ENCODE measurements at places on chromosomes 1 and 21.

DNA sequence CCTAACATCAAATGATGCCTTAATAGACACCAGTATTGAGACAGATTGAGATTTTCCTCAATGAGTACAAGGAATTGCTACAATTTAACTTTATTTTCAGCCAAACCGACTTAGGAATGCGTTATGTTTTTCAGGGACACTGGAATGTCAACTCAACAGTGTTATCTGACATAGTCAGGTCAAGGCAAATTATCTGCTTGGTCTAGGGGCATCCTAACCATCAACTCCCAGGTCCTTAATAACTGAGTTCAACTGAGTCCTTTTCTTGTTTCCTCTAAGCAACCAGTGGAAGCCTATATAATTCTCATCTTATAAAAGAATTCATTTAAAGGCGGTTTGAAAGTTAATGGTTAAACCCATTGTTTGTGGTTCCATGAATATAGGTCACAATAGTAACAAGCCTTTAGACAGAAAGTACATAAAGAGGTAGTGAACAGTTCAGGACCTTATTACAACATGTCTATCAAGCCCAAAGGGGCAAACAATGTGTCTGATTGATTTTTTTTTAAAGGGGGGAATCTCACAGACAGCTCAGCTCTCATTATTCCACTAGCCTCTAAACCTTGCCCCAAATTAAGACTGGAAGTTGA, 32.3 kb upstream of the NR5A2 start:
- no peak for DNase-seq

GRCh38 chr1:40844887-40845878, 17.0 kb downstream of the CITED4 start:
- DNase-seq = no peak

GRCh38 chr1:234776256-234776875, 166.4 kb upstream of the IRF2BP2 start:
- DNase-seq = no peak

DNA sequence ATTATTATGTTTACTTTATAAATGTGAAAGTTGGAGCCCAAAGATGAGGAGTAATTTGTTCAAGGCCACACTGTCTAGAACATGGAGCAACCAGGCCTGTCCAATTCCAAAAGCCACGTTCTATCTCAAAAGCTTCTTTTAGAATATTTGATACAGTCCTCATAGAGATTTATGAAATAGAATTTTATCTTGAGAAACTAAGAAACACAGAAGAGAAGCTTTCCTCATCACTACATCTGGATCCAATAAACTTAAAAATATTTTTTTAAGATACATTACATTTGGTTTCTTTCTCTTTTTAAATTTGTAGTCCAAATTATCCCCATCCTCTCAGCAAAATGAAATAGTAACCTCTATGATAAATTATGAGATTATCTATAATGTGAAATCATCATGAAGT, 58.9 kb downstream of the DDAH1 start:
- no peak for DNase-seq

DNA sequence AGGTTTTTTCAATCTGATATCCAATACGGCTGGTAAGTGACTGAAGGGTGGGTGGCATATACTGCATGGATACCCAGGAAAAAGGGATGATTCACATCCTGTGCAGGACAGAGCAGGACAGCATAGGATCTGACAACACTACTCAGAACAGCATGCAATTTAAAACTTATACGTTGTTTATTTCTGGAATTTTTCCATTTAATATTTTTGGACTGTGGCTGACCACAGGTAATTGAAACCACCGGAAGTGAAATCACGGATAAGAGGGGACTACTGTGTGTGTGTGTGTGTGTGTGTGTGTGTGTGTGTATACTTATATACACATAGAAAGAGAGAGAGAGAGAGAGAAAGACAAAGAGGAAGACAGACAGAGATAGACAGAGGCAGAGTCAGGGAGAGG, 23.0 kb downstream of the ERICH3 start:
- DNase-seq = no peak

- peak; percentile 73 for DNase-seq
These were observed 54.1 kb upstream of the SAMD11 start for GRCh38 chr1:869499-870244.

DNA sequence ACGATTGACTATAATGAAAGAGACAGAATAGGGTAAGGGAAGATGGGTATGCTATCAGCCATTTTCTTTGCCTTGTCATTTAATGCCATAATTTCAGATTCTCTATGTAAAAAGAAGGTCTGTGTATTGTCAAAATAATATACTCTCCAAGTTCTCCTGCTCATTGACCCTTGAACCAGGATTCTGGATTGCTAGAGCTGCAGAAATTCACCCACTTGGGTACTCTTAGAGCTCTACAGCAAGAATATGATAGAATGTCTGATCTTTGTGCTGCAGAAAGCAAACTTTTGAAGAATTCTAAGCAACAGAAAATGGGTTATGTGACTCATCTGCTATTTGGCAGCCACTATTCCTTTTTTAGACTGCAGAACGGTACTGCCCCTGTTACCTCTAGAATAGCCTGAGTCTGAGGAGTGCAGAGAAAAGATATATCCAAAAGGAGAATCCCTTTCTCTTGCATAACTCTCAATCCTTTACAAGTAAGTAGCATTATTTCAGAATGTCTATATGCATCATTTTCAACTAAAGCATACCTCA, 78.2 kb upstream of the TENT5C start:
- DNase-seq = no peak
